ENCODE measurements at places on chromosomes 12 and 14.

DNA sequence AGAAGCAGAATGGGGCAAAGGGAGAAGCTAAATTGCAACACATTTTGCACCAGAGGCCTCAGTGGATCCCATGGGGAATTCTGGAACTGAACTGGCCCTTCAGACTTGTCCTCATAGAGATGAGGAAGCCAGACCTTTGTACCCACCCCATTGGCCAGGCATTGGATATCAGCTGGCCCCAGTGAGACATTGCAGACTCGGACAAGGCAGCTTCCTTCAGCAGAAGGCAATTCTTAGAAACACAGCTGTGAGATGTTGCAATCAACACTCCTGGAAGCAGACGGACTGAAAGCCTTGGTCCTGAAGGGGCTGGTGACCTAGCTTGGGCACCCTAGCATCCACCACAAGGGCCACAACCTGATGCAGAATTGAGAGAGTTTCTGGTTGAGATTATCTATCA lies 218.1 kb downstream of the MSRB3 start:
- DNase-seq, result no peak
- H3K27me3 ChIP-seq, result peaks cover 4% of the 10 kb centered on the region
- H3K27ac ChIP-seq, result no peak overlapping the region
- H3K4me3 ChIP-seq, result no peak overlapping the region

- H3K4me1 ChIP-seq, result no peaks in the 10 kb centered on the region
- H3K27ac ChIP-seq, result no peak overlapping the region
- no peak for DNase-seq
- peaks cover 40% of the 10 kb centered on the region for H3K27me3 ChIP-seq
- H3K4me3 ChIP-seq, result no peak overlapping the region
Measured at GRCh38 chr14:65927931-65928356, 515.4 kb downstream of the FUT8 start.

GRCh38 chr14:49733836-49734235 lies 34.1 kb upstream of the KLHDC2 start:
- peaks cover 8% of the 10 kb centered on the region for H3K36me3 ChIP-seq
- H3K27me3 ChIP-seq, result no peaks in the 10 kb centered on the region
- DNase-seq, result no peak
- no peak overlapping the region for H3K4me3 ChIP-seq

DNA sequence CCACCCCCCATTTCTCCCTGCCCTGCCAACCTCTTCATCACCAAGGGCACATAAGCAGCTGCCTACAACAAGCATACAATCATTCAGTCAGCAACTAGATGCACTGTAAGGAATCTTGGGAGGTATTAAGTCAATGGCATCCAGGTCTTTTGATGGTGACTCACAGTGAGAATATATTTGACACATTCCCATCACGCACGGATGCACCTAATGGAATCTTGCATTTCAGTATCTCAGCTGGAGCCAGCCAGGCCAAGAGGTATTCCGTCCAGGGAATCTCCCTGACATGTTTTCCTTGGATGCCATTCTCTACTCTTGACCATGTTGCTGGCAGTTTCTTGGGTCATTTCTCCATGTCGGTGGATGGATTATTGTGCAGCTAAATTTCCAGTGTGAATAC lies 73.9 kb upstream of the CAPRIN2 start:
- DNase-seq, result no peak
- H3K36me3 ChIP-seq, result no peaks in the 10 kb centered on the region
- no peak overlapping the region for H3K27ac ChIP-seq
- peaks cover 6% of the 10 kb centered on the region for H3K4me1 ChIP-seq

DNA sequence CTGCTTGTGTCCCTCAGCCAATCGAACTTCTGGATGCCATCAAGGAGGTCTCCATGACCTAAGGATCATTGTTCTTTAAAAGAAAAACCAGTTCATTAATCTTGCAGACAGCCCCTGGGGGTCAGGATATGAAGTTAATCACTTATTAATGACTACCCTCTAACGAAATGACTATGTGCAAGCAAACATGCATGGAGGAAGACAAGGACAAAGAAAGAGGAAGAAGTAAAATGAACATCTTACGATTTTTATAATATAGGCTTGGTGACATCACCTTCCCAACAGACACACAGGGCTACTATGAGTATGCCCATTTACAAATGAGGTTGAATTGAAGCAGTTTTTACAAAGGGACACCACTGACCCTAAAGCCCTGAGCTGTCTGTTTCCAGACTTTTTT lies 111.1 kb upstream of the AMIGO2 start:
- no peak overlapping the region for H3K4me3 ChIP-seq
- no peak overlapping the region for H3K27ac ChIP-seq
- H3K27me3 ChIP-seq, result no peaks in the 10 kb centered on the region
- H3K36me3 ChIP-seq, result peaks cover 3% of the 10 kb centered on the region
- no peak for DNase-seq

GRCh38 chr12:66768293-66768692 lies 89.4 kb upstream of the GRIP1 start:
- H3K27me3 ChIP-seq, result no peaks in the 10 kb centered on the region
- no peak overlapping the region for H3K4me3 ChIP-seq
- H3K4me1 ChIP-seq, result peaks cover 7% of the 10 kb centered on the region
- peak; percentile 11 for DNase-seq
- H3K36me3 ChIP-seq, result no peaks in the 10 kb centered on the region

All from naive B cell (primary cell).